ENCODE measurements at places on chromosomes 2 and 18. TPM values are rescaled to one million over a fixed set of nuclear protein-coding genes. Genes with fewer than 3 reads are reported as not detected.
A peak's percentile ranks its signal among the peaks of the same experiment; 100 is the strongest.

DNA sequence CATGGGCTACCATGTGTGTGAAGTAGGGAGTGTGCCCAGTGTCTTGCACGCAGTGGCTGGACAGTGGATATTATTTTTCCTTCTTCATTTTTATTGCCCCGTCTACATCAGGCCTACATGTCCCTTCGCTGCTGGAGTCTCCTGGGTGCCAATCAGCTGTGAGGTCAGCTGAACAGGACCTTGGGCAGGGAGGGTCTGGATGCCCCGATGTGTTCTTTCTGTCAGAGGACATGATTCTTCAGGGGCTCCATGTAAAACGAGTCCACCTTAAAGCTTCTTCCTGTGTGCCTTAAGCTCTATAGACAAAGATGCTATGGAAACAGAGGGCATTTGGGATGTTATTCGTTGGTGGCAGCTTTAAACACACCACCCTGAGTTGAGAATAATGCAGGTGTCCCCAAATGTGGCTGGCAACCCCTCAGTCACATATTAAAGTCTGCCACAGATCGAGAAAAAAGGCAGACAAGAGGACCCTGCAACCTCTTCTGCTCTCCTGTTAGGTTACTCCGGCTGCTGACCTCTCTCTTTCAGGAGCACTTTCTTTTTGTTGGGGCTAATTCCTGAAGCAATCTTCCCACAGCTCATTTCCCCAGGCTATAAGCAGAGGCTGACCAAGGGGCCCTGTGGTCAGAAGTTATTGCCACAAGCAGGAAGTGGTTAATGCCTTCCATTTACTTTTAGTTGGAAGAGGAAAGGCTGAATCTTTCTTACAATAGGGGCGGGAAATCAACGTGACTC is 20.0 kb downstream of the GREB1 start:
- no peak for DNase-seq

- DNase-seq, result no peak
Measured at GRCh38 chr2:134491771-134492441, 226.9 kb downstream of the TMEM163 start.

GRCh38 chr18:55002261-55002660 is 43.0 kb upstream of the CCDC68 start:
- no peak for DNase-seq

Gene CREG2
- polyA plus RNA-seq, result 2.8 TPM

- no peak for DNase-seq
Measured at GRCh38 chr2:231379266-231380215, 16.0 kb upstream of the B3GNT7 start.

Gene NT5DC4
- not detected for polyA plus RNA-seq

Gene PRKAG3
- polyA plus RNA-seq, result 19.0 TPM

Gene NEU4
- 9.0 TPM for polyA plus RNA-seq

Gene VWA3B
- polyA plus RNA-seq, result 0.50 TPM

Gene RFTN2
- 15.8 TPM for polyA plus RNA-seq

GRCh38 chr2:216829533-216829932 is 30.3 kb downstream of the TNP1 start:
- peak; percentile 86 for DNase-seq

Gene SIGLEC15
- 0.14 TPM for polyA plus RNA-seq

- DNase-seq, result no peak
Measured at GRCh38 chr18:39305766-39306165, 1740.2 kb upstream of the CELF4 start.

Gene GALNT13
- 0.37 TPM for polyA plus RNA-seq

Gene DTNB
- polyA plus RNA-seq, result 5.2 TPM

DNA sequence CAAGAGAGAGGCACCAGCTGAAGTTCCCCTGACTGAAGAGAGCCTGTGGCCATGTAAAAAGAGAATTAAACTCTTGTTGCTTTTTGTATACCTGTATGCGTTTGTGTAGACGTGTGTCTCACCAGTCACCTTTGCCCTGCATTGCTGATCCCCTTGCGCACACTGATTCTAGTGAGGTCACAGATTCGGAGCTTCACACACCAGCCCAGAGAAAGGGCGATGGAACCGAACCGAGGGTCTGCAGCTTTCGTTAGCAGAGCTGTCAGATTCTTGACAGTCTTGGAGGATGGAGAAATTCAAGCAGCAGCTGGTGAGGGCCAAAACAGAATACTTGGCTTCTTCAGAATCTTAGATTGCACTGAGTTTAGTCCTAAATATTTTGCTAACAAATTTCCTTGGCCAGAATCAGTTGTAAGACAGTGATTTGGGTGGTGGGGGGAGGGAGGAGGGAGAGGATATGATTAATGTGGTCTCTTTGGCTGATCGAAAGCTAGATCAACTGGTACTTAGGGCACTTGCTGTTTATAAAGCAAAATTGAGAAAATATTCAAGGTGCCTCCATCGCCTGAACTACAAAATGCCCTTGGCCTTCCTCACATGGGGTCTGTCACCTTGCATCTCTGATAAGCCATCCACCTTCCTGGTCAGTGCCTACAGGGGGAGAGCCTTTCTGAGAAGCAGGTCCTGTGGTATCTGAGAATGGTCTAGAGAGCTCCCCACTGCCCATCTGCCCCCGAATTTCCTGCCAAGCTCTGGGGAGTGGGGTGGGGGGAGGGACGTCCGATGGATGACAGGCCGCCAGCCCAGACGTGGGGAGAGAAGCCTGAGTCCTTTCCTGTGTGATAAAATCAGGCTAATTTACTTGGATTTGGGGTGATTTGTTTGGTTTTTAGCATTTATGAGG is 123.5 kb downstream of the CABLES1 start:
- DNase-seq, result no peak

DNA sequence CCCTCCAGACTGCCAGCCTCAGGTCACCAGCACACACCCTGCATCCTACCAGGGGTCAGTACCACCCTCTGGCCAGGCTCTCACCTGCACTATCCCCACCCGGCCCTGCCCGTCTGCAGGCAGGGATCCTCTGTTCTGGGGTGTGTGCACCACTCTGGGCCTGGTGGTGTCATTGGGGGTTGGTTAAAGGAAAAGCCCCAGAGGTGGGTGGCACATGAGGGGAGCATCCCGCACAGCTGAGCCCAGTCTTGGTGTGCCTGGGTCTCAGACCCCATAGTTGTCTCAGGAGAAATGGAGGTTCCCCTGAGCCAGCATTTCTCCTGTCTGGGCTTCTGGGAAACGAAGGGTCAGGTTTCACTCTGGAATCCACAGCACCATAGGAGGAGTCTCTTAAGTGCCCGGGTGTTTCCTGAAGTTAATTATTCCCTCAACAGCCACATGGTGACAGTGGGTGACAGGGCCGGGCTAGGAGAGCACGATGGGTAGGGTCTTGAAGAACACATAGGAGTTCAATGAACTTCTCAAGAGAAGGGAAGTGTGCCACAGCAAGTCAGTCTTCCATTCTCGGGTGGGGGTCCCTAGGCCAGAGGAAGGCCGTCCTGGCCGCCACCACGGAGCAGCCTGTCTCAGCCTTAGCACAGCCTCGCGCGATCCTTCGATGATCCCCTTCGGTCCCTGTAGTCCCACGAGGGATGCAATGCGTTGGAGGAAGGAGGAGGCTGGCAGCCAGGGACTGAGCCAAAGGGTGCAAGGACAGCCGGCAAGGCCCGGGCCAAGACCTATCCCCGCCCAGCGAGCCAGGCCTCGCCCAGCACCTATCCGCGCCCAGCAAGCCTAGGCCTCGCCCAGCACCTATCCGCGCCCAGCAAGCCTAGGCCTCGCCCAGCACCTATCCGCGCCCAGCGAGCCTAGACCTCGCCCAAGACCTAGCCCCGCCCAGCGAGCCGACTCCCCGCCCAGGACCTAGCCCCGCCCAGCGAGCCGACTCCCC is 1.1 kb upstream of the FARP2 start:
- DNase-seq, result peak; percentile 70

Gene DOK6
- 3.3 TPM for polyA plus RNA-seq

GRCh38 chr2:225190987-225191386 is 148.7 kb upstream of the DOCK10 start:
- DNase-seq, result no peak

- DNase-seq, result no peak
Measured at GRCh38 chr2:109229094-109229675, 100.2 kb downstream of the SH3RF3 start.

Gene MYOM1
- 771 TPM for polyA plus RNA-seq

DNA sequence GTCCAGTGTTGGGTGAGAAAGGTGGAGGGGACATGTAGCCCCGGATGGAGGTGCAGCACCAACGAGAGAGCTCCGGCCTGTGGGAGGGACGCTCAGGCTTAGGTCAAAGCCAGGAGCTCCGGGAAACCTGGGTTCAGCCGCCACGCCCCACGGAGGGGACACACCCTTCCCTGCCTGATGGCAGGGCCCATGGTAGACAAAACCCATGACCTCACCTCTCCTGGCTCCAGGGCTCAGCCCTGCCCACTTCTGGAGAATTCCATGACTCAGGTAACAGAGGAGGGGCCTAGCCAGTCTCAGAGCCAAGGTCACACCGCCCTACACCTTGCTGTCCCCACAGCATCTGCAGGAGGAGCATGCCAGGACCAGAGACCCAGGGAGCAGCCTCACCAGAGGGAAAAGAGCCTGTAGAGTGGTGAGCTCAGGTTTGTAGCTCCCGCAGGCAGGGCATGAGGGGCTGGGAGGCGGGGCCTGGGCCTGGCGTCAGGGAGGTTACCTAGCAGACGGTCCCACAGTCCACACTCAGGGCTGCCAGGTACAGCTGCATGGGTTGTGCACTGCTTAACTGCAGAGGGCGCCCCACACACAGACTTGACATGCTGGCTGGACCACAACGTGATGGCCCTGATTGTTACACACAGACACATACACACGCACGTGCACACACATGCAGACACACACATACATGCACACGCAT is 70.8 kb upstream of the SMAD7 start:
- no peak for DNase-seq

- peak; percentile 66 for DNase-seq
Measured at GRCh38 chr2:158202161-158202815, 100.6 kb downstream of the UPP2 start.

GRCh38 chr18:2882201-2882600 is 35.4 kb downstream of the EMILIN2 start:
- DNase-seq, result peak; percentile 34

DNA sequence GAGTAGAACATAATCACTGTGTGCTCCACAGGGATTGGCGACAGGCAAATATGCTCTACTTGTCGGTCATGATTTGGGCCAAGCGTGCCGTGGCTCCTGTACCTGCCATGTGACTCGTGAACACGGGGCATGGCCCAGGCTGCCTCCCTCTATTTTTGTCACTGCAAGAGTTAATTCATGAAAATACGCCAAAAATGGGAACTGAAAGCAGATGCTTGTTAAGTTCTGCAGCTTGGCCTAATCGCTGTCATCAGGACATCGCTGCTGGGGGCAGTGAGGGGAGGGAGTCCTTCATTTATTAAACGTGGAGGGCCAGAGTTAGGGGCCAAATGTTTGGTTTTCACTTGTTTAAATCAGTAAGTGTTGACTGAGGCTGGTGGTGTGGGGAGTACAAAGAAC is 177.8 kb downstream of the BCL2 start:
- no peak for DNase-seq

Gene CSRNP3
- 5.9 TPM for polyA plus RNA-seq

DNA sequence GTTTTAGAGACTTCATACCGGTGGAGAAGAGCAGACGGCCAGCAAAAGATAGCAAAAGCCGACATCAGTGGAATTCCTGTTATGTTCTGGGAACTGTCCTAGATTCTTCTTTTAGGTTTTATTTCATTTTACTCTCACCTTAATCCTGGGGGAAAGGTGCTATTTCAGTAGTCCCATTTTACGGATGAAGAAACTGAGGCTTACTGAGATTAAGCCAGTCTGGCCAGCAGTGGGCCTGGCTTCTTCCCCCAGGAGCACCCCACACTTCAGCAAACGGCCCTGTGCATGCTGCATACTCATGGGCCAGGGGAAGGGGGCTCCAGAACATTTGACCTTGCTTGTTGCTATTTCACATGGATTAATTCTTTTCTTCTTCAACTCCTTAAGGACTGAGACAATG is 56.7 kb downstream of the NTSR2 start:
- no peak for DNase-seq

DNA sequence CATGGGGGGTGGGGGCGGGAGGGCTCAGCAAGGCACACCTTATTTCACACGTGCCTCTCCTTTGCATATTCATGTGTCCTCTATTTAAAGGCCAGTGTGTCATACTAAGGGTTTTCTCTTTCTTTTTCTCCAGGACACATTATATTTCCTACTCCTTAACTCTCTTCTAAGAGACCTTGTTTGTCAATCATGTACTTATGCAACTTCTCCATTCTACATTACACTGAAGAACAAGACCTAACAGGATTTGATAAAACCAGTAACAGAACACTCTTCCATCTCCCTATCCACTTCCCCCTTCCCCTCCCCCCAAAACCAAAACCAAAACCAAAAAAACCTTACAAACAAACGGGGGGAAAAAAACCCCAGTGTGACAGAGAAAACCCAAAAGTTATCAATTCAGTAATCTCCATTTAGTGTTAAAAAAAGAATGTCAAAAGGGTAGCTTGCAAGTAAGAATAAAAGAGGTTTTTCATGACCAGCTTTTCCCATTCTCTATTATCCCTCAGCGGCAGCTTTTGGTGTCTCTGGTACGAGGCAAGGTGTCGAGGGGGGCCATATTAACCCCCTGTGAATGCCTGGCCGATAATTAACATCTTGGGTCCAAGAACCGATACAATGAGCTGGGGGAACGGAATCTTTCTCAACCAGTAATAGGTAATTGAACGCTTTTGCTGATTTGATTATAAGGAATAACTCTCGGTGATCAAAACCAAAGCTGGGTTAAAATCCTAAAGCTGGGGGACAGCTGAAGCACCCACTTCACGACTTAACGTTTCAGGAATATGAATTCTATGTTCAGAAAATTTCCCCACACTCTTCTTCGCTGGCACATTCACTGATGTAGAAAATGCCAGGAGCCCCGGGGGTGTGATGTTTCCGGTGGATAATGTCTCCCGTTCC is 191.0 kb upstream of the TCF4 start:
- peak; percentile 57 for DNase-seq

Gene CD8B
- polyA plus RNA-seq, result 0.84 TPM

- DNase-seq, result no peak
Measured at GRCh38 chr2:48607307-48608014, 10.2 kb upstream of the GTF2A1L start.

Gene KRCC1
- 33.1 TPM for polyA plus RNA-seq

DNA sequence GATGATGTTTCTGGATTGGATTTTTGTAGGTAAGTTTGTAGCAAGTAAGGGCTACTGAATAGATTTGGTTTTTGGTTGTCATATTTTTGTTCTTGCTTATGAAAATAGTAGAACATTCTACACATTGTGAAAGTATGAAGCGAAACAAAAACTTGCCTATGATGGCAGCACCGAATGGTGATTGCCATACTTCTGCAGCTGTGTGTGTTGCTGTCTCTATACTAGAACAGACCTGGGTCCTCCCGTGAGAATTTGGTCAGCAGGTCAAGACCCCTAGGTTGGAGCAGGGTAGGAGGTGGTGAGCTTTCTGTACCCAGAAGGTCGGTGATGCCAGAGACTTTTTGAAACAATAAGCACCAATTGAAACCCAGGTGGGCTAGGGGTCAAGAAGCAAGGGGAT is 322.6 kb downstream of the PRKCE start:
- DNase-seq, result no peak

Gene COLEC12
- polyA plus RNA-seq, result 41.1 TPM
